ENCODE measurements at places on chromosomes 12 and 14.

- DNase-seq = no peak
These were observed 132.8 kb upstream of the FSCB start for GRCh38 chr14:44639781-44640385.

DNA sequence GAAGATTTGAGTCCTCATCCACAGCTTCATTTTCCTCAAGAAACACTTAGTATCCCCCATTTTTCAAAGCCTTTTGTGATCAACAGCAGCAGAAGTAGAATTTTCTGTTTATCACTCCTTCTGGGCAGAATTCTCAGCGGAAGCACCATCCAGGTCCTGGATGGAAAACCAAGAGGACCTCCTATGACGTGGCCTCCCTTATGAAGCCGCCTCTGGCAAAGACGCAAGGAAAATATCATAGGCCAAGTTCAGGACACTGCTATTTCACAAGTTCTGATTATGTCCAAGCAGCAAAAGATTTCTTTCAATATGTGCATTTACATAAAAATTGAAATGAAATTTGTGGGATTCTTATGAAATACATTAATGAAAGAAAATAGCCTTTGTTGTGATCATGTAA lies 315.0 kb downstream of the SEC23A start:
- DNase-seq = no peak

DNA sequence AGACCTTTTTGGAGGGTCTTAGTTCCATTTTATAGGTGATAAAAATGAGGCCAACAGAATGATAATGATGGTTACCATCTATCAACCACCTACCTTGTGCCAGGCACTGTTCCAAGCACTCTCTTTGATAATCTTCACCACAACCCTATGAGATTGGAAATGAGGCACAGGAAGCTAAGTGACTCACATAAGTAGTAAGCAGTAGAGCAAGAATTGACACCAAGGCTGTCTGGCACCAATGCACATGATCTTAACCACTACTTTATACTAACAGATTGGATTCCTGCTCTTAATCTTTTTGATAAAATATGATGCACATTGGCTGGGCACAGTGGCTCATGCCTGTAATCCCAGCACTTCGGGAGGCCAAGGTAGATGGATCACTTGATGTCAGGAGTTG lies 91.4 kb downstream of the DRAM1 start:
- DNase-seq = no peak

- DNase-seq = no peak
These were observed 153.7 kb upstream of the ALG10B start for GRCh38 chr12:38162708-38163441.

GRCh38 chr12:1793426-1794210 lies 26.7 kb upstream of the LRTM2 start:
- no peak for DNase-seq

DNA sequence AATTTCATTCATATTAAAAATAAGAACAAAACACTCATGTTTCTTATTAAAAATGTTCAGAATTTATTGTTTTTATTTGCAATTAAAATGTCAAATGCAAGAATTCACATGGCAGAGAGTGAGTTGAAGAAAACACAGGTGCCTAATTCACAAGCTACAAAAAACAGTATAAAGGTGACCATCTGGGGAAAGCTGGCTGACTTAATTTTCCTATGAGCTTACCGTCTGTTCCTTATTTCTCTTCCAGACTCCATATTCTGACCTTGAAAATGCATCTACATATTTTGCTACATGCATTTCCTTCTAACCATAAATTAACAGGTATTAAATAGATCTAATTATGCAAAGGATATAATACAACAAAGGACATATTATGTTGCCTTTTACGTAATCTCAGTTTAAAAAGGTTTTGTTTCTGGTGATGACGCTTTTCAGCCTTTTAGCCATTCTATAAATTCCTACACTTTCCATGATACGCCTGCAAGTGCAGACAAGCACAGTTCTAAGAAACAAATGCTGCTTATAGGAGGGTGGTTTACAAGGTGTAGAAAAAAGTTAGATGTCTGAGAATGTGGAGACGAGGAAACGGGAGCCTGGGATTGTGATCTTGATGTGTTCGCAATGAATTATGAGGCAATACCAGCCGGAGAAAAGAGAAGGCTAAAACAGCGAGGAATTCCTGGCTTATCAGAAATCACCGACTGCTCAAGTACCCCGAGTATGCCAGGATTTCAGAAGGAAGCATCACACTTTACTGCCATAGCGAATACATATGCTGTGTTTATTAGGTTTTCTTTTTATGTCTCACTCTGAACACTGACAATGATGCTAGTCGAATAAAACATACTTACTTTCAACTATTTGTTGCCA lies 24.6 kb downstream of the LIN7A start:
- no peak for DNase-seq

DNA sequence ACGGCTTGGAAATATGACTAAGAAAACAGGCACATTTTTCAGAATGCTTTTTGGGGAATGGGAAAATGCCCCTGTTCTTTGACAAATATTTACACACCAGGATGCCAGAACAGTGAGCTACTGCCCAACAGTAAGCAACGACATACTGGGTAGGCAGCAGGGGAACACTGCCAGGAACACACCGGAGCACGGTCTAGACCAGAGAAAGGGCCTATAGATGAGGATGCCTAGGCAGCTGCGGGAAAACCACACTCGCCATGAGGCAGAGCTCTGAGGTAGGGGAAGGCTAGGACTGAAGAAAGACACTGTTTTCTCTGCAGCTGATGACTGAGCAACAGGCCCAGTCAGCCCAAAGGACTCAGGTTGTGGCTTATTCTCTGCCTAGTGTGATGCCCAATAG lies 45.9 kb upstream of the COL2A1 start:
- DNase-seq = no peak

All from fibroblast of skin of back (primary cell).